ENCODE measurements at places on chromosomes 2 and 18.

DNA sequence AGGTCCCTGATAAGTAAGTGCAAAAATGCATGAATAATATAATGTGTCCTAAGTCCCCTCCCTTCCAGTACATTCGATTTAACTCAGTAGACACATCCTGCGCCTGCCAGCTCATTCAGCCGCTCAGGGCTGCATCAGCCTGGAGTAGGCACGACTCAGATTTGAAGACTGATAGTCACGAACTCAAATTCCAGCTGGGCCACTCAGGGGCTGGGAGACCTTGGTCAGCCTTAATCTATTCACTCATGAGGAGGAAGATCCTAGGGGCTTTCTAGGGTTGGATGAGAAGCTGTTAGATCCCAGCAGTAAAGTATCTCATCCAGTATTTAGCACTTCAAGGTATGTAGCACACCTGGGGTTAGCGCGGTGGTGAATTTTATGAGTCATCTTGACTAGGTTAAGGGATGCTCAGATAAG, 98.9 kb upstream of the ODC1 start:
- no peak for DNase-seq

GRCh38 chr2:136373841-136374240, 255.9 kb upstream of the CXCR4 start:
- no peak for DNase-seq

- no peak for DNase-seq
Observed at GRCh38 chr18:55413474-55413873, 174.5 kb downstream of the TCF4 start.

GRCh38 chr18:8322486-8322885, 286.8 kb upstream of the RAB12 start:
- DNase-seq = no peak

DNA sequence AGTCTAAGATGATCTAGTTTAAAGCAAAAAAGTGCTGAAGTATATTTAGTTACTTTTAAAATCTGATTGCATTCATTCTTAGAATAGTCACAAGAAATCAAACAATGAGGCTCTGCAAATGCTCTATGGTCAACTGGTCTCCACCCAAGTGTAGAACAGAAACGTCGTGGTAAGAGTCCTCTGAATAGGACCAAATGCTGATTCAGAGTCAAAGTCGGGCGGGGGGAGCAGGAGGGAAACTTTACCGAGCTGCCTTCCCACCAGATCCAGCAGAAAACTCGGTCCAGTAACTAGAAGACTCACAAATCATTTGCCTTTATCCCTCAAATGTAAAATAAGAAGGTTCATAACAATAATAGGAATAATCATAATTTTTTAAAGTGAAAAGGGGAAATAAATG, 46.2 kb upstream of the PXDN start:
- DNase-seq = no peak

All from GM12864 (cell line).